Suprapubic skin (tissue), 4 donors: ENCODE measurements at places on chromosomes 16 and 17. TPM values are rescaled to one million over a fixed set of nuclear protein-coding genes. Genes with fewer than 3 reads are reported as not detected.

GRCh38 chr16:67240506-67240905 lies 6.8 kb downstream of the FHOD1 start:
- H3K4me1 ChIP-seq: peaks cover 53% of the 10 kb centered on the region
- no peak for DNase-seq
- no peaks in the 10 kb centered on the region for H3K27me3 ChIP-seq
- H3K27ac ChIP-seq: peak overlapping the region; percentile 76
- no peak overlapping the region for H3K4me3 ChIP-seq
- peaks cover 41% of the 10 kb centered on the region for H3K36me3 ChIP-seq

The SCNN1G gene
- 8.5 TPM for total RNA-seq

DNA sequence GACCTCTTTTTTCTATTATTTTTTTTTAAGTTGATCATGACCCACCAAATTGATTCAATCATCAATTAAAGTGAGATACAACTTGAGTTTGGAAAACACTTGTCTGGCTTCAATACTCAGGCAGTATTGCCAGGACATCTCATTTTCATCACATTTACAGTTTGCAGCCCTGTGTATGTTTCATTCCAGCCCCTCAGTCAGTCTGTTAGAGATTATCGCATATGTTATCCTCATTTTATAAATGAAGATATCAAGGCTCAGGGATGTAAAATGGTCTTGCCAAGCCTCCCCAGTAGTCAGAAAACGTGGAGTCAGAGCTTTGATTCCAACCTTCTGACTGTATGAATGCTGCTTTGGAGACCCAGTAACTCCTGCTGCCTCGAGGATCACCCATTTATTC lies 87.3 kb upstream of the CACNG3 start:
- no peak for DNase-seq
- no peaks in the 10 kb centered on the region for H3K4me1 ChIP-seq
- no peaks in the 10 kb centered on the region for H3K36me3 ChIP-seq
- H3K27me3 ChIP-seq: no peaks in the 10 kb centered on the region
- H3K4me3 ChIP-seq: no peak overlapping the region
- H3K27ac ChIP-seq: no peak overlapping the region

The SOX8 gene
- 5.0 TPM for total RNA-seq

The USP6 gene
- not detected for total RNA-seq
